NCI-H510A (cell line): ENCODE measurements at places on chromosomes 6 and 20.

- no peak for DNase-seq
These were observed 10.2 kb downstream of the UNC5CL start for GRCh38 chr6:41028561-41029412.

GRCh38 chr6:6218759-6219085 is 101.7 kb downstream of the F13A1 start:
- DNase-seq = no peak

DNA sequence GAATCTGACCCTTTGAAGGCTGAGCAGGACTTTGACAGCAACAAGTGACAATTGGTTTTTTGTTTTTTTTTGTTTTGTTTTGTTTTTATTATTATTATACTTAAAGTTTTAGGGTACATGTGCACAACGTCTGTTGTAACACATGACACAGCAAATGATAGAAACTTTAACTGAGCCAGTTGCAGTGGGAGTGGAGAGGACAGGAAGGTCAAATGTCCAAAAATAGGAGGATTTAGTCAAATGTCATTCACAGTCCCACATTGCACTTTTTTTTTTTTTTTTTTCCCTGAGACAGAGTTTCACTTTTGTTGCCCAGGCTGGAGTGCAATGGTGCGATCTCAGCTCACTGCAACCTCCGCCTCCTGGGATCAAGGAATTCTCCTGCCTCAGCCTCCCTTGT is 223.0 kb downstream of the HIVEP2 start:
- no peak for DNase-seq

DNA sequence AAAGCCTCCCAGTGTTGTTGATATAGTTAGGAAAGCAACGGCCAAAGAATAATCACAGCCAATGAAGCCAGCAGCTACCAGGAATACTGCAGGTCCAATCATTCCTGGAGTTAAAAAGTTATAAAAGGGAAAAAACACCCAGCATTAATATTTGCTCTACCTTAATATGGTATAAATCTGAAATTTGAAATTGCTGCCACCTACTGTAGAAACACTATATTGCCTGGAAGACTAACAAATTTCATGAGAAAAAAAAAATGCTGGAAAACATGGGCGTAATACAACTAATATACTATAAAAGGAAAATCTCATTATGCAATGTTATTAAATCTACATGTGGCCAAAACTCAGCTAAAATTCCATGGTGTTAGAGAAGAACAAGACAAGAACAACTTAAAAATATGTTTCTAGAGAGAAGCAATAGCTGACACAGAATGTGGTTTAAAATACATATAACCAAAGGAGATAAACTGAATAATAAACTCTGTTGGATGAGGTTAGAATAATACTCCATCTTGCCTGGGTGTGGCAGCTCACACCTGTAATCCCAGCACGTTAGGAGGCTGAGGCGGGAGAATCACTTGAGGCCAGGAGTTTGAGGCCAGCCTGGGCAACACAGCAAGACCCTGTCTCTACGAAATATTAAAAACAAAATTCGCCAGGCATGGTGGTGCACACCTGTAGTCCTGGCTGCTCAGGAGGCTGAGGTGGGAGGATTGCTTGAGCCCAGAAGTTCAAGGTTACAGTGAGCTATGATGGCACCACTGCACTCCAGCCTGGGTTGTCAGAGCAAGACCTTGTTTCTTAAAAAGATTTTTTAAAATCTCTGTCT is 43.1 kb downstream of the SLC17A5 start:
- DNase-seq = no peak

- no peak for DNase-seq
These were observed 16.2 kb upstream of the CHRNA4 start for GRCh38 chr20:63377256-63377941.

DNA sequence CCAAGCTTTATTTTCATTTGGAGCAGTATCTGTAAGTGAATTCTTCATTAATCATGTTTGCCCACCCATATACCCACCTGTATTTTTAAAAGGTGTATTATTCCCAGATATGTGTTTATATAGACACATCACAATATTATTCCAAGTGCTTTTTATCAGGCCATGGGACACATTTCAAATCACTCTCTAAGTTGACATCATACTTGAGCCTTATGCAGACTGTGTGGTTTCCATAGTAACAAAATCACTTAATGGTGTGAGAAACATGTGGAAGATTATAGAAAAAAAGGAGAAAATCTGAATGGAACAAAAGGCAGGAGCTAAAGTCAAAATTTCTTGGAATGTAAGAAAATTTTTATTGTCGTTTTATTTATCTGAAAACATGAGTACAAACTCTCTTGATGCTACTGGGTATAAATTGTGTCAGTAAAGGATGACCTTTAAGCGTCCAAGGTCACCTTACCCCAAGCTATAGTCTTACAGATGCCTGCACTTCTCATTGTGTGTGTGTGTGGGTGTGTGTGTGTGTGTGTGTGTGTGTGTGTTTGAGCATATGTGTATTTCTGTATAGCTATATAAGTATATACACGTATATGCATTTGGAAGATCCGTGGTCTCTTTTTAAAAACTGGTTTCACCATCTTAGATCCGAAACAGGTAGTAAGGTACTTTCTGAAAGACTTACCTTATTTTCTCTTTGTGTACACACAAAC is 79.8 kb upstream of the CCN6 start:
- DNase-seq = no peak

GRCh38 chr6:3798055-3798919 is 46.8 kb upstream of the PXDC1 start:
- peak; percentile 76 for DNase-seq

DNA sequence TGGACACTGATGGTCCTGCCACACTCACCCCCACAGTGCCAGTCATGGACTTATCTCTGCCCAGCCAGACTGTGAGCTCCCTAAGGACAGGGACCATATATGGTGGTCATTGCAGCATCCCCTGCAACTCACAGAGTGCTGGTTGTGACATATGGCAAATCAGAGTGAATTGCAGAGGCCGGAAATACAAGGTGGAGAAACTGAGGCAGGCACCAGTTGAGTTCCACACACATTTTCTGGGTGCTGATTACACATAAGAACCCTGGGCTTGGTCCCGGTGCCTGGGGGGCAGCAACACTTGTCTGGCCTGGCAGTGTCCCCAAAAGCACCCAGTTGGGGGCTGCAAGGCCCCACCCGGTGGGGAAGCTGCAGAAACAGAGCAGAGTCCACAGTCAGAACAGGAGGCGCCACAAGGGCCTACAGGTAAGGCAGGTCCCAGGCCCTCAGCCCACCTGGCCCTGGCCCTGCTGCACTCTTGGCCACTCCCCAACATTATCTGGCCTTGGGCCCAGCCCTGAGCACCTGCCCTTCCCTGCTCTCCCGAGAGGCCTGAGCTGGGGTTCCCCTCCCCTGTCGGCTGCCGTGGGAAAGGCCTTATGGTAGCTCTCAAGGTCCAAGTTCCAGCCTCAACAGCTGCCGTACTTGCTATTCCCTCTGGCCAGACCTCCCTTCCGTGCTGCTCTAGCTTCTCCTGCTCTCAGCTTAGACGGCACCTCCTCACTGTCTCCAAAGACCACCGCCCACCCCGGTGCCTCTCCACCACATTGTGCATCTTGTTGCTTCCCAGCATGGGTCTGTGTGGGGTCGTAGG is 140.8 kb upstream of the PTPN1 start:
- DNase-seq = peak; percentile 81

DNA sequence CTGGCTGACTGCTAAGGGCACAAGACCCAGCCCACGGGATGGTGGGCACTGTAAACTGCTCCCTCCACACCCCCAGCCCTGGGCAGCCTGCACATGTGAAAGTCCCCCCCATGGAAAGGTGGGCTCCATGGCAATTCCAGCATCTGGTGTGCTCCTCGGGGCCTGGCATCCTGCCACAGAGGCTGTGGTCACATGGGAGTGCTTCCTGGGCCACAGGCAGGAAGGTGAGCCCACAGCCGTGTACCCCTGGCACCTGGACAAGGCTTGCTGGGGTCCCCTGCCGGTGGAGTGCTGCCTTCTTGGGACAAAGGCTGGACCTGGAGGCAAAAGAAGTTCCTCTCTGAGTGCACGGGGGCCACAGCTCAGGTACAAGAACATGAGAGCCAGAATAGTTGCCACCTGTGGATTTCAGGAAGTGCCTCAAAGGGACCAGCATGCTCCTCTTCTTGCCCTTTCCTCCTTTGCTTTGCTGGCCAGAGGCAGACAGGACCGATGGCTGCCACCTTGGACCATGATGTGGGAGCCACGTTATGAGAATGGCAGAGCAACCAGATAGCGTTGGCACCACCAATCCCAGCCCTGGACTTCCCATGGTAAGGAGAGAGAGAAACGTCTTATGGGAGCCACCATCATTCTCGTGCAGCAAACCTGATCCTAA is 120.2 kb upstream of the MLN start:
- no peak for DNase-seq

DNA sequence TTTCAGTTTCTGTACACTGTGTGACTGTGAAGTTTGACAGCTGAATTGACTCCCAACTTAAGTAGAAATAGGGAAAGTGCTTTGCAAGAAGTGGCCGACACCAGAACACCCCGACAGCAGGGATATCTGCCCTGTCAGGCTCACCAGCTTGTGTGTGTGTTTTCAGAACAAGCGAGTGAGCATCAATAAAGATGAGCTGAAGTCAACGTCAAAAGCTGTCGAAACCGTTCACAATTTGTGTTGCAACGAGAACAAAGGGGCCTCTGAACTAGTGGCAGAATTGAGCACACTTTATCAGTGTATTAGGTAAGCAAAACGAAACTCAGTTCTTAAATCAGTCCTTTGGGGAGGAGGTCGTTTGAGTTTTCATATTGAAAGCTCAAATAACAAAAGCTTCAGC is 10.7 kb downstream of the NELFCD start:
- DNase-seq = no peak

- no peak for DNase-seq
These were observed 3.2 kb downstream of the TNFRSF6B start for GRCh38 chr20:63699466-63700198.

DNA sequence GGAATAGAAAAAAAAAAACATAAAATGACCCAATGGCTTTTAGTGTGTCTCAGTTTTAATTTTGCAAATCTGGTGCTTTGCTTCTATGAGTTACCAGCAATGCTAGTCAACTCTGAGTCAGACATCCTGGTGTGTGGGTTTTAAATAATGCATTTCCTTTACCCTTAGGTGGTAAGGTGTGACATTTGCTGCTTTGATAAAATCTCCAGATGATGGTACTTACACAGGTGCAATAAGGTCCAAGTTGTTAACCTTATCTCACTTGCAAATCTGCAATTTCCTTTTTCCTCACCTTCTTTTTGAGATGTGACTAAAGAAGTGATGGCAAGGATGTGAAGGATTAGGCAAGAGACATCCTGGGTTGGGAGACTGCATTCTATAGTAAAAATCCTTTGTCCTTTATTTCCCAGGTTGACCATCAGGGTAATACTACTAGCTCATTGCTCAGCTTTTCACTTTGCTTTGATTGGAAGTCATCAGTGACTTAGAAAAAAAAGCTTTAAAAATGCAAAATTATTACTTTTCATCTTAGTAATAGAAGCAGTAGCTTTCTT is 818.5 kb upstream of the FLRT3 start:
- DNase-seq = no peak

DNA sequence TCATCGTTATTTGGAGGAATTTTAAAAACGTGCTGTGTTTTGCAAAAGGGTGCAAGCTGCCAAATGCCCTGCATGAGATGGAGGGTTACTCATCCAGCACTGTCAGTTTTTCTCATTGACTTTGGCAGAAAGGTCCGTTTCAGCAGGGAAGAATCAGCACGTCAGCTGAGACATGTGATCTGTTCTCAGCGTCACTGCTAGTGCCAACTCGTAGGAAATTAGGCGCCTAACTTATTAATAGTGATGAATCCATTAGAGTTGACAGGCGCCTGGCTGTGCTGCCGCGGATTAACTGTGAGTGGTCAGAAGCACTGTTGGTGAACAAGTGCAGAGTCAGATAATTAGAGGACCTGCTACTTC is 175.5 kb upstream of the FOXQ1 start:
- DNase-seq = no peak

GRCh38 chr20:61263084-61263695 is 11.1 kb downstream of the CDH4 start:
- DNase-seq = no peak

DNA sequence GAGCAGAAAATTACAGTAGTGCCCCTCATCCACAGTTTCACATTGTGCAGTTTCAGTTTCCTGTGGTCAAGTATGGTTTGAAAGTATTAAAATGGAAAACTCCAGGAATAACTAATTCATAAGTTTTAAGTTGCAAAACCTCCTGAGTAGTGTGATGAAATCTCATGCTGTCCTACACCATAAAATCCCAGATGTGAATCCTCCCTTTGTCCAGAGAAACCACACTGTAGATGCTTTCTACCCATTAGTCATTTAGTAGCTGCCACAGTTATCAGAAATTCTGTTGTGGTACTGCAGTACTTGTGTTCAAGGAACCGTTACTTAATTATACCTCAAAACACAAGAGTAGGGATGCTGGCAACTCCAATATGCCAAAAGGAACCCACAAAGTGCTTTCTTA is 74.7 kb downstream of the PTCHD4 start:
- no peak for DNase-seq

- no peak for DNase-seq
These were observed 19.9 kb downstream of the SMPDL3A start for GRCh38 chr6:122809001-122809400.

- DNase-seq = no peak
These were observed 14.5 kb upstream of the SNRPB start for GRCh38 chr20:2485080-2485479.

- DNase-seq = no peak
These were observed 152.9 kb downstream of the SIM1 start for GRCh38 chr6:100311707-100312251.

DNA sequence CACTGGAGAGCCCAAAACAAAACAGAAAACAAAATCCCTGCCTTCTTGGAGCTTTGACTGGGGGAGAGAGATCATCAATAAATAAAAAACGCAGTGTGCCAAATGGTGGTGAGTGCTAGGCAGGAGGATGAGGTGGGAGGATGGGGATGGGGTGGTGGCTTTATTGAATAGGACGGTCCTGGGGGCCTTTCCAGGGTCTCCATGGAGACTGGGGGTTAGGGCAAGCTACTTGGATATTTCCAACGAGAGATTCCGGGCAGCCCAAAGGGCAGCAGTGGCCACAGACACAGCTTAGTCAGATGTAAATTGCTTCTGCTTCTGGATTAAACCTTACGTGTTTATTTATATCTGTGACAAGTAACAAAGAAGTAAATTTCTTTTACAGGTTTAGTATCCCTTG is 700.1 kb downstream of the QKI start:
- DNase-seq = no peak

GRCh38 chr6:32967151-32968091 is 973 bp upstream of the BRD2 start:
- DNase-seq = peak; percentile 41
